ENCODE measurements at places on chromosomes 12 and 14.
A peak's percentile ranks its signal among the peaks of the same experiment; 100 is the strongest.

- DNase-seq = no peak
Measured at GRCh38 chr12:28104903-28105864, 85.1 kb upstream of the CCDC91 start.

DNA sequence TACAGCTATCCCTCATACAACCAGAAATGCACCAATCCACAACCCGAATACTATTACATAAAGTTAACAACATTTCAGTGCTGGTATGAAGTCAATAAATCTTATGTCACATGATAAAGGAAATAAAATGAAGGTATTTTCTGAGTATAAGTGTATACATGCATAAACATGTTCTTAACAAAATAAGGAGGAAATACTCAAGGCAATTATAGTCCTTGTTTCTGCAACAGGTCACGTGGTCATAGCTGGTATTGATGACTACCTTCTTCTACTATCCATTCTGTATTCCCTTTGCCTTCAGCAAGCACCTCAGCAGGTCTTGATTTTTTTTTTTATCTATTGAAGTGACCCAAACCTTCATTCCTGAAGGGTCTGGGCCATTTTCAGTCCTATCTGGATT lies 675.6 kb downstream of the RPL10L start:
- DNase-seq = no peak

GRCh38 chr14:45587142-45587541 lies 334.1 kb upstream of the MIS18BP1 start:
- DNase-seq = no peak

DNA sequence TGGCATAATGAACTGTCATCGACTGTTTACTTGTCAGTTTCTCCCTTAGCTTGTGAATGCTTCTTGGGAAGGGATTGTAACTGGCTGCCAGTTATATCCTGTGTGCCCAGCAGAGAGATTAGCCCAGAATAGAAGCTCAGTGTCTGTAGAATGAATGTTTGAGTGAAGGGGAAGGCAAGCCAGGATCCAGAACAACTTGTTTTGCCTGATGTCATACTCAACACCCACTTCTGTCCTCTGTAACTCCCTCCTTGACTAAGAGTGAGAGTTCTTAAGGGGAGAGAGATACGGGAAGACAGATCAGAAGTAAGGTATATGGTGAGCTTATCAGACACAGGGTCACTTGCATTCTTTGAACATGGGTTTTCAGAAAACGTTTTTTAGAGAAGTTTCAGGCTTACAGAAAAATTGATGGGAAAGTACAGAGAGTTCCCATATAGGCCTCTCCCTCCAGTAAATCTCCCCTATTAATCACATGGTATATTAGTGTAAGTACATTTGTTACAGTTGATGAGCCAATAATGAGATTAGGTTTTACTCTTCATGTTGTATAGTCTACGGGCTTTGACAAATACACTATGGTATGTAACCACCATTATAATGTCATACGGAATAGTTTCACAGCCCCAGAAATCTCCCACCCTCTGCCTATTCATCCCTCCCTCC lies 5.6 kb upstream of the SPPL3 start:
- no peak for DNase-seq

GRCh38 chr14:92542766-92543554 lies 29.4 kb downstream of the RIN3 start:
- DNase-seq = no peak

DNA sequence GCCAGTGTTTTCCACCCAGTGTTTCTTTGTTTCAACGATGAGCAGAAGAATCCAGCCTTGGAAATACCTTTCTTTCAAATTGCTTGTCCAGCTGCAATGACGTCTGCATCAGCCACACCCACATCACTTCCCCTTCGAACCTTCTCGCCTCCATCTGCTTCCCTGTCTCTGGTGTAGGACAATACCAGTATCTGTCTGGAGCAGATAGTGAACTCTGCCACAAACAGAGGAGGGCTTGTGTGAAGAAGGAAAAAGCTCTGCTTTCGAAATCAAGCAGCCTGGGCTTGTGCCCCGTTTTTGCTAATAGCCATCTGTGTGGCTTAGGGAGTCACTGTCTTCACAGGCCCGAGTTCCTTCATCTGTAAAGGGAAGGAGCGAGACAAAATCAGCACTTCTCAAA lies 415.4 kb downstream of the ZFP36L1 start:
- DNase-seq = no peak

- DNase-seq = no peak
Measured at GRCh38 chr14:49401373-49401772, 184.8 kb downstream of the RPS29 start.

DNA sequence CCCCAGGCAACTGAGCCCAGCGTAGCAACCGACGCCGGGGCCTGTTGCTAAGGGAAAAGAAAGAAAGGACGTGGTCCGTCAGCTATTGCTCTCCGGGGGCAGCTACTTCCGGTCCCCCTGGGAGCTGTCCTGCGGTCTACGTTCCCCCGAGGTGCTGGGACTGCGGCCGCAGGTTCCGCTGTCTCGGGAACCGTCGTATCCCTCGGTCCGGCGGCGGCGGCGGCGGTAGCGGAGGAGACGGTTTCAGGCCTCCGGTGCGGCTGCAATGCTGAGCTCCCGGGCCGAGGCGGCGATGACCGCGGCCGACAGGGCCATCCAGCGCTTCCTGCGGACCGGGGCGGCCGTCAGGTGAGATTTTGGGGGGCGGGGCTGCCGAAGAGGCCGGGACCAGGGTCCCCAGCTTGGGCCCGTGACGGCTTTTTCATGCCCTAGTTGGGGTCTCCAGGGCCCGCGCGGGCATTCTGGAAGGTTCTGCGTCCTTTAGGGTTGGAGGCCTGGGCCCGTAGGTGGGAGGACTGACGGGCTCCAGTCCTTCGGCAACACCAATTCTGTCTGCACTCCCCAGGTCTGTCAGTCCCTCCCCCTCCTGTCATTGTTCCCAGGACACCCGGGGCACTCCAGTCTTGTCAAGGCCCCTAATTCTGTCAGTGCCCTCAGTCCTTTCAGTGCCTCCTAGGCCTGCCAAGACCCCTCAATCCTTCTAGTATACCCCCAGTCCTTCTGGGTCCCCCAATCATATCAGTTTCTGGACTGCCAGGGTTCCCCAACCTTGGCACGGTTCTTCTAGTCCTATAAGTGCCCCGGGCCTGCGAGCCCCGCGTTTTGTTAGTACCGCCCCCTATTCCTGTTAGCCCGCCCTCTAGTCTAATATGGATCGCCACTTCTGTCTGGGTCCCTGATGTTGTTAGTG lies at the start of gene USP30:
TSS of gene USP30 (plus strand) at position 163 of the 910 bp plus-strand sequence. CDS start at position 266, 103 bp downstream.
- peak; percentile 83 for DNase-seq

- no peak for DNase-seq
Measured at GRCh38 chr14:38646391-38646790, 390.5 kb upstream of the CLEC14A start.

GRCh38 chr12:40254455-40255085 lies 29.8 kb downstream of the LRRK2 start:
- no peak for DNase-seq

- DNase-seq = no peak
Measured at GRCh38 chr14:100018482-100018881, 46.7 kb upstream of the EVL start.

GRCh38 chr14:68639758-68640574 lies 152.9 kb downstream of the ZFP36L1 start:
- DNase-seq = no peak

GRCh38 chr12:7647071-7647470 lies 18.6 kb downstream of the APOBEC1 start:
- DNase-seq = no peak

DNA sequence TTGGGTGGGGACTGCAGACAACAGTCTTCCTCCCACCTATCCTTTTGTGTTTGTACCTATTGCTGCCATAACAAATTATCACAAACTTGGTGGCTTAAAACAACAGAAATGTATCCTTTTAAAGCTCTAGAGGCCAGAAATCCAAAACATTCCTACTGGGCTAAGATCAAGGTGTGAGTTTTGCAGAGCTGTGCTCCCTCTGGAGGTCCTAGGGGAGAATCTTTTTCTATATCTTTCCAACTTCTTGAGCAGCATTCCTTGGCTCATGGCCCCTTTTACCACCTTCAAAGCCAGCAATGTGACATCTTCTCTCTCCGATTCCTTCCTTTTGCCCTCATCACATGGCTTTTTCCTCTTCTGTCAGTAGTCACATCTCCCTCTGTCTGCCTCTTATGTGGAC lies 190.6 kb downstream of the TTC8 start:
- no peak for DNase-seq

GRCh38 chr12:99049774-99050173 lies 404.7 kb downstream of the APAF1 start:
- no peak for DNase-seq

DNA sequence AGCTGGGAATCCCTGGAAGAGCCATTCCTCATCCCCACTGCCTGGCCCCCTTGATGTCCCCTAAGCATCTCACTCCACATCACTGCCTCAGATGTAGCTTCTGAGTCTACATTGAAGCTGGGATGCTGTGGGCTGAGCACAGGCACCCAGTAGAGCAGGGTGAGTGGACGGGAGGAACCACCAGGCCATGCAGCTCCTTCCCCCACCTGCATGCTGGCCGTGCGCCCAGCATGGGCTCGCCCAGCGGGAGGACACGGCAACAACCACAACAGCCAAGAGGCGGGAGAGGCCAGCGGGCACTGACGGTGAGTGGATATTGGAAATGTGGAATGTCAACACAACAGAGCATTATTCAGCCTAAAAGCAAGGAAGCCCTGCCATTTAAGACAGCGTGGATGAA lies 310.9 kb downstream of the ADGRD1 start:
- DNase-seq = no peak

DNA sequence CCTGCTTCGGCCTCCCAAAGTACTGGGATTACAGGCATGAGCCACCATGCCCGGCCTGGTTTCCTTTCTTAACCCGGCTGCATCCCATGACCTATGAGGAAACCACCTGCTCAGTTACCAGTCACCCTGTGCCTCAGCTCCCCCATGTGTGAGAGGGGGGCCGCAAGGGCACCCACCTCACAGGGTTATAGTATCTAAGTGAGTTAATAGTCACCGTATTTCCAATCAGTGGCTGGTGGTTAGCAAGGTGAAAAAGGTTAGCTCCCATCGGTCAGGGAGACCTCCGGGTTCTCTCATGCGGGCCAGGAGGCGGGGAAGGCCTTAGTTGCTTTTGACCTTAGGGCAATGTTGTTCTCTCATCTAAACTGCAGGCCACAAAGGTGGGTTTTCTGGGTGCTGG lies 6.7 kb downstream of the LRP1 start:
- DNase-seq = no peak

DNA sequence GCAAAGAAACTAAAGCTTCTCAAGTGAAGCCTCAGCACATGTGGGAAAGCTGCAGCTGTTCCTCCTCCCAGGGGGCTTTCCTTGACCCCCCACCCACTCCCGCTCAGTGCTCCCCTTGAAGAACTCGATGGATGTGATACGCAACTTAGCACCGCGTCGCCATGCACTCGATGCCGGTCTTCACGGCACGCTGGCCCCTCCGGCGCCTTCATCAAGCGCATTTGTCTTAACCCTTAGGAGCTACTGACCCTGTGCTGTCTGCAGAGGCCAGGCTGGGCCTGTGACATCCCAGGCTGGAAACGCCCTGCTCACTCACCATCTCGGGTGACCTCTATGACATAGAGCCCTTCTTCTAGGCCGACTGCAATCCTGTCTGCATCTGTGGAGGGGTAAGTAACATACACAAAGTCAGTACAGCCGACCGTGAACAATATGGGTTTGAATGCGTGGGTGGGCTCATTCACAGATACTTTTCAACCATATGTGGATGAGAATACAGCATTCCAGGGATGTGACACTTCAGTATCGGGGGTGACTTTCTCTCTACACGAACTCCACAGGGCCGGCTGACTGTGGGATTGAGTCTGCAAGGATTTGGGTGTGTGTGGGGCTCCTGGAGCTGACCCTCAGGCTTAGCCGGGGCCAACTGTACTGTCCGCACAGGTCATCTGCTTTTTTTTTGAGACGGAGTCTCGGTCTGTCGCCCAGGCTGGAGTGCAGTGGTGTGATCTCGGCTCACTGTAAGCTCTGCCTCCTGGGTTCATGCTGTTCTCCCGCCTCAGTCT lies 23.1 kb downstream of the AMN start:
- DNase-seq = no peak

DNA sequence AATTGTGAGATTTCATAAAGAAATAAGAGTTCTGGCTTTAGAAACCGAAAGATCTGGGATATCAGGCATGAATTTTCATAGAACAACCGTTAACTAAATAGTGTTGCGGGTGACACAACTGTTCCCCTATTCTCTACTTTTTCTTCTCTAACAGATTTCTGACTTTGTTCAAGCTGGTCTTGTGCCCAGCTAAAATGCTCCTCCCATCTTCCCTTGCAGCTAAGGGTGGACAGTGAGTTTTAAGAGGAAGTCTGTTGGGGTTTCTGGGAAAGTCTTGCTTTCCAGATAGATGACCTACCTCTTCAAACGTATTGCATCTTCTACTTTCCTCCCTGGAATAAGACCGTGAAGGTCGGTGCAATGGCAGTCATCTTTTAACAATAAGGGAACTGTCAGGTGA lies 18.7 kb downstream of the CCDC63 start:
- no peak for DNase-seq

DNA sequence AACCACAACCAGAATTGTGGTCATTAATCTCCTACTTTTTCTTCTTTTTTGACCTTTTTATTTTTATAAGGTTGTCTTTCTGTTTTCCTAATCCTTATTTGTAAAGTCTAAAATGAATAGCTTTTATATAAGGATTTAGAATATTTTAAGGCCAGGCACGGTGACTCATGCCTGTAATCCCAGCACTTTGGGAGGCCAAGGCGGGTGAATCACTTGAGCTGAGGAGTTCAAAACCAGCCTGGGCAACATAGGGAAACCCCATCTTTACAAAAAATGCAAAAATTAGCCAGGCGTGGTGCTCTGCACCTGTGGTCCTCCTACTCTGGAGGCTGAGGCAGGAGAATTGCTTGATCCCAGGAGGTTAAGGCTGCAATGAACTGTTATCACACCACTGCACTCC lies 55.1 kb downstream of the IFT81 start:
- no peak for DNase-seq

DNA sequence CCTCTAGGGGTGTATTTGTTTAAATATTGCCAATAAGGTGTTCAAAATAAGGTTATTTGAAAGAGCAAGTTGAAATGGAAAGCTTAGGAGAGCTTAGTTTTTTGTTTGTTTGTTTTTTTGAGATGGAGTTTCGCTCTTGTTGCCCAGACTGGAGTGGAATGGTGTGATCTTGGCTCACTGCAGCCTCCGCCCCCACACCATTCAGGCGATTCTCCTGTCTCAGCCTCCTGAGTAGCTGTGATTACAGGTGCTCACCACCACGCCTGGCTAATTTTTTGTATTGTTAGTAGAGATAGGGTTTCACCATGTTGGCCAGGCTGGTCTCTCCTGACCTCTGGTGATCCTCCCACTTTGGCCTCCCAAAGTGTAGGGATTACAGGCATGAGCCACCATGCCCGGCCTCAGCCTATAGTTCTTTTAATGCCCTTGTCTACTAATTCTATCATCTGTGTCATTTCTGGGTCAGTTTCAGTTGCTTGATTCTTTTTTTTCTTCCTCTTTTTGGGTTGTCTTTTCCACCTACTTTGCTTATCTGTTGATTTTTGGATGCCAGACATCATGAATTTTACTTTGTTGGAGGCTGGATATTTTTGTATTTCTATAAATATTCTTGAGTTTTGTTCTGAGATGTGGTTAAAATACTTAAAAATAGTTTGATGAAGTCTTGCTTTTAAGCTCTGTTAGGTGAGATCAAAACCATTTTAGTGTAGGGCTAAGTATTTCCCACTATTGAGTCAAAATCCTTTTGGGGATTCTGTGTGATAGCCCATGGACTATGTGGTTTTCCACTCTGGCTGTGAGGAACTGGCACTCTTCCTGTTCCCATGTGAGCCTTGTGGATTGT lies 18.7 kb downstream of the RCOR1 start:
- no peak for DNase-seq

- no peak for DNase-seq
Measured at GRCh38 chr14:92675421-92675820, 73.0 kb downstream of the LGMN start.

Data from activated naive CD8-positive, alpha-beta T cell treated with anti-CD3 and anti-CD28 coated beads for 36 hours (primary cell).